Posterior vena cava (tissue), 2 donors: ENCODE measurements at places on chromosomes 6 and 20. TPM values are rescaled to one million over a fixed set of nuclear protein-coding genes. Genes with fewer than 3 reads are reported as not detected.

The CYP39A1 gene
- 1.5 TPM for total RNA-seq

DNA sequence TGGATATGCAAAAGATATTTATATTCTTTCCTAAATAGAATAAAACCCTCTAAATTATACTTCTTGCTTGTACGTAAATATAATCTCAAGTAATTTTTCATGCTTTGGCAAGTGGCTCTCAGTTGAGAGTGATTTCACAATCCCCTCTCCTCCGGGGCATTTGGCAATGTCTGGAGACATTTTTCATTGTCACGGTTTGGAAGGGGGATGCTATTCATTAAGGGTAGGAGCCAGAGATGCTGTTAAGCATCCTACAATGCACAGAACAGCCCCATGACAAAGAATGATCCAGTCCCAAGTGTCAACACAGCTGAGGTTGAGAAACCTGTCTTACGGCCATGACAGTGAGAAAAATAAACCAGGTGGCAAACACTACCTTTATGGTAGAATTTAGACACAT lies 75.7 kb downstream of the AGPAT4 start:
- no peak for DNase-seq

GRCh38 chr20:25338112-25339023 lies 52.3 kb downstream of the ABHD12 start:
- DNase-seq = no peak

GRCh38 chr6:20907486-20908071 lies 373.3 kb downstream of the CDKAL1 start:
- no peak for DNase-seq

DNA sequence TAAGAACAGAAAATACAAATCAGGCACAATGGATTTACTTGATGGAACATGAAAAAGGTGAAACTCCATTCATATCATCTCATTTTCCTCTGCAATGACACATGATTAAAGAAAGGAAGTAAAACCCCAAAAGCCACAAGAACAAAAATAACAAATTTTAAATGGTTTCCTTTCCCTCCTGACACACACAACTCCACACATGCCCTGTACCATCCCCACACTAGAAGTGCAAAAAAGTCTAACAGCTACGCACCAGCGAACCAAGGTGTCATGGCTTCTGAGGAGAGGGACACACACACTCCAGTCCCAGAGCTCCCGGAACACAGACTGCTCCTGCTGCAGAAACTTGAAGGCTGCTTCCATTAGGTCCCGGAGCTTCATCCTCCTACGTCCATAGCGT lies 25.3 kb downstream of the MDN1 start:
- no peak for DNase-seq

DNA sequence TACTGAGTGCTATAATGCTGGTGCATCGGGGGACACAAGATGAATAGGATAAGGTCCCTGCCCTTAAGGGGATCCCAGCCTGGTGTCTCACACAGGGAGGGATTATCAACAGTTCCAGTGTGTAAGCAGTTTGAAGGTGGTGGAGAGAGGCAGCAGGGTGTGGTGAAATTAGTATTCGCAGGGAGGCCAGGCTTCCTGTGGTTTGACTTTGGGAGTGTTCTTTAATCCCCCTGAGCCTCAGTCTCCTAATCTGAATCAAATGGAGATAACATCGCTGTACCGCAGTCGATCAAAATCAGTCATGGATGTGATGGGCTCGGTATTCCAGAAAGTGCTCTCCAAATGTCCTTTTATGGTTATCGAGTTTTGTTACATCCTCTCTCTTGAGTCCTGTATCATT lies 288.1 kb upstream of the SUPT3H start:
- DNase-seq = no peak

GRCh38 chr6:135576055-135576454 lies 78.5 kb upstream of the AHI1 start:
- no peak for DNase-seq

- no peak for DNase-seq
Measured at GRCh38 chr6:157519255-157520116, 138.5 kb downstream of the ZDHHC14 start.

The OR2H1 gene
- not detected for total RNA-seq

GRCh38 chr20:39504710-39505094 lies 542.6 kb downstream of the DHX35 start:
- no peak for DNase-seq

DNA sequence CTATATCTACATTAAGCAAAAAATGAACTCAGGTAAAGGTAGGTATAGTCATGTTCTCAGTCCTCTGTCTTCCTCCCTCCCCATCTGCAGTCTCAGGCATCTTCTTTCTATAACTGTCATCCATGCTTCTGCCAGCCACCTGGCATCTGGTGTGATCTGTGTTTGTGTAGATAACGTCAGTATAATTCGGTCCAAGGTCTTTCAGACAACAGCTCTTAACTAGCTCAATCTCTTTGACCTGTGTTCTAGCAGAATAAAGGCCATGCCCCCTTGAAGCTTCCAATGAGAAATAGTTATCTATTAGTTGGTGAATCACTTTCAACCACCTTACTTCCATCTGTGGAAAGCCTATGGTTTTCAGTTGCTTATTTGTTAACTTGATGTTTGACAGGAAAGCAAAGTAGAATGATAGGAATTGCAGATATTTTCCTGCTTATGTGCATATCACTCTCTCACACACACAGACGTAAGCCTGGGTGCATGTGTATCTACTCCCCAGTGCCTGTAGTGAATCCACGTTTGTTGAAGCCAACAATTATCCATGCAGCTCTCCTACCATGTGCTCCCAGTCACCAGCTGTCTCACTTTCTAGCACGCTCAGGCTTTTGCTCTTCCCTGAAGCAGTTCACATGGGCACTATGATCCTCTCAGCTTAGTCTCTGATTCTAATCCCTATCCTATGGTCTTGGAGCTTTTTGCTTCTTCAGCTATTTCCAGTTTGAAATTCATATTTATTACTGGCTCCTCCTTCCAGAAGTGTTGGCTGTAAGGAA lies 433.7 kb upstream of the MANEA start:
- DNase-seq = no peak

- no peak for DNase-seq
Measured at GRCh38 chr6:90605749-90606340, 19.0 kb upstream of the MAP3K7 start.

The SEMG1 gene
- not detected for total RNA-seq

The GGT7 gene
- total RNA-seq = 11.1 TPM

- no peak for DNase-seq
Measured at GRCh38 chr6:6795393-6795792, 206.9 kb downstream of the LY86 start.

The ADGRF5 gene
- 24.1 TPM for total RNA-seq

The PBOV1 gene
- not detected for total RNA-seq

- no peak for DNase-seq
Measured at GRCh38 chr6:109000289-109000688, 94.4 kb downstream of the SESN1 start.

GRCh38 chr6:160337991-160338390 lies 10.2 kb upstream of the SLC22A3 start:
- DNase-seq = no peak

DNA sequence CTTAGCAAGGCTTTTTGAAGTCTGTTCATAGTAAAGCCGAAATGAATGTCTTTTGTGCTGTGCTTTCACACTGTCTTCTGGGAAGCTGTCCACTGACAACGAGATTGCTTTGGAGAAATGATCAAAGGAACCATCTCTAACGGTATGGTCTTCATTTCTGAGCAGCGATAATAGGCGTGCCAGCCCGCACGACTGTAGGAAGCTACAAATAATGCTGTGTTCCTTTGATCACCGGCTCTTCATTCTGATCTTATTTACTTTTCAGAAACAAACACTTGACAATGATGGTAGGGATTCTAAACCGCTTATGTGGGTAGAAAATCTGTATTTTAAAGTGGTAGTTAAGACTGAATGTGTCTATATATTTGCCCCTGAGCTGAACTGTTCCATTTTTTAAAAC lies 306.6 kb upstream of the EXOC2 start:
- no peak for DNase-seq

The TPX2 gene
- total RNA-seq = 0.76 TPM

The ZFP64 gene
- 8.1 TPM for total RNA-seq

DNA sequence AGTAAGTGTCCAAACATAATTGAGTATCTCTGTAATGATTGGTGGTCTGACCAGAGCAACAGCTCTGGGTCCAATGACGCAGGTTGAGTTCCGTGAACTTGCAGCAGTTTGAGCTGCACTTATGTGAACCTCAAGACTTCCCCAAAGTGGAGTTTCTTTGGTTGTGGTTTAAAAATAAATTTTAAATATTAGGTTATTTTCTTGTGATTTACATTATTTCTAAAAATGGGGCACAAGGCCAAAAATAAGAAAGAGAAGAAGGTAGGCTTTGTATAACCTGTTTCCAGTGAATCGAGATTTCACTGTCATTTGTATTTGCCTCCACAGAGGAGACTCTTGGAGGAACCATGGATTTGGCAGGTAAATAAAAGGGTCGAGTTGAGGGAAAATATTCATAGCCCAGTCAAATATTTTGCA lies 166.4 kb upstream of the ZNF217 start:
- DNase-seq = no peak

GRCh38 chr20:52965819-52966218 lies 6.3 kb upstream of the TSHZ2 start:
- DNase-seq = no peak

DNA sequence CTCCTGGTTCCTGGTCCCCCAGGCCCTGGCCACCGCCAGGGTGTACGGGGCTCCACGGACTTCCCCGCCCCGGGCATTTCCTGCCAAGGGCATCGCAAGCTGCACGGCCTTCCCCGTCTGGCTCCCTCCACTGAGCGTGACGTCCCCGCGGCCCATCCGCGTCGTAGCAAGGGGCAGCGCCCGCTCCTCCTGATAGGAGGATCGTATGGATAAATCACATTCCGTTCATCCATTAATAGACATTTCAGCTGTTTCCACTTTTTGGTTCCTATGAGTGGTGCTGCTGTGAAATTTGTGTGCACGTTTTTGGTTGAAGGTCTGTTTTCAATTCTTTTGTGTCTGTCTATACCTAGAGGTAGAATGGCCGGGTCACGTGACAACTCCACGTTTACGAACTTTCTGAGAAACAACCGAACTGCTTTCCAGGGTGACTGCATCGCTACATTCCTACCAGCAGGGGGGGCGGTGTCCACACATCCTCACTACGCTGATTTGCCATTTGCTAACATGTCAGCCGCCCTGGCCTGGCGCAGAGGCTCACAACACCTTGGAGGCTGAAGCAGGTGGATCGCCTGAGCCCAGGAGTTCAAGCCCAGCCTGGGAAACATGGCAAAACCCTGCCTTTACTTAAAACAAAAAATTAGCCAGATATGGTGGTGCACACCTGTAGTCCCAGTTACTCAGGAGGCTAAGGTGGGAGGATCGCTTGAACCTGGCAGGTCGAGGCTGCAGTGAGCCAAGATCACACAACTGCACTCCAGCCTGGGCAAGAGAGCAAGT lies 37.7 kb downstream of the KCNQ2 start:
- no peak for DNase-seq

The MAFB gene
- total RNA-seq = 34.7 TPM

The VWA7 gene
- 0.48 TPM for total RNA-seq

DNA sequence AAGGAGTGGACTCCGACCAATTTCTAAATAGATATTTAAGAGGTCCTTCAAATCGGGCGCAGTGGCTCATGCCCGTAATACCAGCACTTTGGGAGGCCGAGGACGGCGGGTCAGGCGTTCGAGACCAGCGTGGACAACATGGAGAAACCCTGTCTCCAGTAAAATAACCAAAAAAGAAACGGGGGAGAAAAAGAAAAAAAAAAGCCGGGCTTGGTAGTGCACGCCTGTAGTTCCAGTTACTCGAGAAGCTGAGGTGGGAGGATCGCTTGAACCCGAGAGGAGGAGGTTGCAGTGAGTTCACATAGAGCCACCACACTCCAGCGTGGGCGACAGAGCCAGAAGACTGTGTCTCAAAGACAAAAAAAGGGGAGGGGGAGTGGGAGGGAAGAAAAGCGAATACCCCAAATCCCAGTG lies 53.3 kb upstream of the HFE start:
- peak; percentile 90 for DNase-seq

DNA sequence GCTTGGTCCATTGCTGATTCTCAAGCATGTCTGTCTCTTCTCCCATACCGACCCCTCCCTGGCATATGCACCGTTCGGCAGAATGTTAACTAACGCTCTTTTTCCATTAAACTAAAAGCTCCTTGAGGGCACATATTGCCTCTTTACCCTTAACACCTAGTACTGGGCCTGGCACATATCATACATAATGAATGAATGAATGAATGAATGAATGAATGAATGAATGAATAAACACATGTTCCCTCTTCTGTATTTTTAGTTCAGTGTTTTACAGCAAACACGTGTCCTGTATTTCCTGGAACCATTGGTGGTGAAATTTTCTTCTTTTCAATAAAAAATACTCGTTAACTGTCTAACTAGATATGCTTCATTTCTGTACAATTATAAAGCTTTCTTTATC lies 174.4 kb upstream of the DTNBP1 start:
- DNase-seq = no peak

The B3GALT4 gene
- 14.1 TPM for total RNA-seq

GRCh38 chr6:168555618-168556273 lies 114.8 kb downstream of the SMOC2 start:
- DNase-seq = no peak

DNA sequence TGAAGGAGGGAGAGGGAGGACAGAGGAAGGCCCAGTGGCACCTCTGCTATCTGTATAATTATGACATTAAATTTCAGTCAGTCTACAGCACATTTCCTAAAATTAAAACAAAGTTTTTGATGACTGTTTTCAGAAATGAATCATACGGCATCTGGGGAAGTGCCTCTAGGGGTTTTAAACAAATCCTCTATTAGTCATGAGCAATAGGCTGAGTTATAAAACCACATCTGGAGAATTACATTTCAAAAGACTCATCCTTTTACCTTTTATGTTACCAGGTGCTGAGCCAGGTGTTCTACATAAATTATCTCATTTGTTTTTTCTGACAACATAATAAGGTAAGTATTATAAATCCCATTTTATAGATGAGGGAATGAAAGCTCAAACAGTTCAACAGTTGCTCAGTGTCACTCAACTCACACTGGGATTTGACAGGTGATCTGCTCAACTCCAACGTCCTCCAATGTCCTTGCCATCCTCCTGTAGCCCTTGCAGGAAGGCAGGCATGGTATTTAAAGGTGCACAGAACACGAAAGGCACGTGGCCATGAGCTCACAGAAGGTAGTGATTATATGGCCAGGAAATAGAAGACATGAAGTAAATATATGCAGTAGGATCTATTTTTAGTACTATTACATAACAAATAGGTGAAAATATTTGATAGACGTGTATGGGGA lies 184.2 kb upstream of the MAN1A1 start:
- no peak for DNase-seq

GRCh38 chr6:133964052-133964451 lies 11.0 kb downstream of the TBPL1 start:
- DNase-seq = no peak

The CD24 gene
- 7.1 TPM for total RNA-seq
